GM23248 (cell line): ENCODE measurements at places on chromosomes 3 and 15.

DNA sequence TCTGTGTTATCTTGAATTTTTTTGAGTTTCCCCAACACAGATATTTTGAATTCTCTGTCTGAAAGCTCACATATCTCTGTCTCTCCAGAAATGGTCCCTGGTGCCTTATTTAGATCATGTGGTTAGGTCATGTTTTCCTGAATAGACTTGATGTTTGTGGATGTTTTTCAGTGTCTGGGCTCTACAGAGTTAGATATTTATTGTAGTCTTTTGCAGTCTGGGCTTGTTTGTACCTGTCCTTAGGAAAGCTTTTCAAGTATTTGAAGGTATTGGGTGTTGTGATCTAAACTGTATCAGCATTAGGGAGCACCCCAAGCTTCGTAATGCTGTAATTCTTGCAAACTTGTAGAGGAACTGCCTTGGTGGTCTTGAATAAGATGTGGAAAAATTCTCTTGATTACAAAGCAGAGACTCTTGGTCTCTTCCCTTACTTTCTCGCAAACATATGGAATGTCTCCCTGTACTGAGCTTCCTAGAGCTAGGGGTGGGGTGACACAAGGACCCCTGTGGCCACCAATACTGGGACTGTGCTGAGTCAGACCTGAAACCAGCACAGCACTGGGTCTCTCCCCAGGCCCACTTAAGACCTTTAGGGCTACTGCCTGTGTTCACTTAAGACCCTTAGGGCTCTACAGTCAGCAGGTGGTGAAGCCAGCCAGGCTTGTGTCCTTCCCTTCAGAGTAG lies 26.5 kb downstream of the TM4SF18 start:
- H3K4me1 ChIP-seq, result peaks cover 5% of the 10 kb centered on the region; the same call in 1 of the 2 replicates
- no peaks in the 10 kb centered on the region for H3K36me3 ChIP-seq
- no peak overlapping the region for H3K4me3 ChIP-seq
- no peak for DNase-seq
- no peak overlapping the region for H3K27ac ChIP-seq

GRCh38 chr3:196326936-196327335 lies 8.9 kb upstream of the DYNLT2B start:
- no peak overlapping the region for H3K4me3 ChIP-seq
- H3K36me3 ChIP-seq, result no peaks in the 10 kb centered on the region
- no peak for DNase-seq
- H3K4me1 ChIP-seq, result peaks cover 6% of the 10 kb centered on the region; the same call in 1 of the 2 replicates
- no peaks in the 10 kb centered on the region for H3K27me3 ChIP-seq
- no peak overlapping the region for H3K27ac ChIP-seq

DNA sequence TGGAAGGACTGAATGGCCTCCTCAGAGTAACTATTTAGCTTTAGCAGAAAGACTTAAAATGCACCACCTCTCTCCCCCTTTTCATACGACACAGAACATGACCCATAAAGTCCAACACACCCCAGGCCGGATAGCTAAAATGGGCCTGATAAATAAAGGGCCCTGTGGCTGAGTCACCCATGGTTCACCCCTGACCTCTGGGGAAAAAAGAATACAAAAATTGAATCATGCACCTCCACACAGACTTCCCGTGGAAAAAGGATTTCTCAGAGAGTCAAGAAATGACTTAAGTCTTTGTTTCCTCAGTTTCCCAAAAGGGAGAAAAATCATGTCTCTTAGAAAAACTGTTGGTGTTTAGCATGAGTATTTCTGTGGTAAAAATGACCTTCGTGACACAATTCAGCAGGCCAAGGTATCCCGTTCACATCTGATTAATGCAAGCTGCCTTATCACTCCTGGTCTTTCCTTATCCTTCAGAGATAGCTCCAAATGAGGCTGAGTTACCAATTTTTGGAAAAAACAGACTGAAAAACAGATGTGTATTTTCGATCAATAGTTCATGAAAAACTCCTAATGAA lies 34.0 kb upstream of the ARHGEF3 start:
- peak; percentile 49 for DNase-seq
- H3K27ac ChIP-seq, result peak overlapping the region; percentile 9; the same call in 1 of the 2 replicates
- H3K27me3 ChIP-seq, result no peaks in the 10 kb centered on the region
- H3K4me3 ChIP-seq, result no peak overlapping the region
- no peaks in the 10 kb centered on the region for H3K36me3 ChIP-seq
- peaks cover 34% of the 10 kb centered on the region for H3K4me1 ChIP-seq

DNA sequence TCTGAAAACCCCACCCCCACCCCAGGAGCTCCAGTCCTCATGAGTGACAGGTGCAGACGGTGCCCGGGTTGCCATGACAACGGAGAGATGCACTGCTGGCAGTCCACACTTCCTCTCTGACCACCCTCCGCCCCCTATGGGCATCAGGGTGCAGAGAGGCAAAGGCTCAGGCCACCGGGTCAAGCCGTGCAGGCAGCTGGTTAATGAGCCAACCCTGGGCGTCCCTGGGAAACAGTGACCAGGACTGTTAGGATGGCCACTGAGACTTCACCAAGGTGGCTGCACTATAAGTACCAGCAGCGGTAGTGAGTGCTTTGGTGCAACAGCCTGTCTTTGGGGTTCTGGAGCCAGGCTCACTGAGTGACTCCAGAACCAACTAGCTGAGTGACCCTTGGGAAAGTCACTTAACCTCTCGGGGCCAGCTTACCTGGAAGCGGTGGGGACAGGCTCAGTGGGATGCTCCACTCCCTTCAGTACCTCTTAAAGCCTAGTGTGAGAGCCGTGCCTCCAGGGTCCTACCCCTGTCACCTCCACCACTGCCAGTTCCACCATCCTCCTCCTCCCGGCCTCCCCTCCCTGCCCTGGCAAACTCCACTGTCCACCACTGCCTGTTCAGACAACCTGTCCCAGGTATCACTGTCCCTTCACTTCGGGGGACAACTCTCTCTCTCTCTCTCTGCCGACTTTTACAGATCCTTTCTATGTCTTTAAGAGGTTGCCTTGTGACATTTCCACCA lies 121.0 kb upstream of the PRR20G start:
- H3K36me3 ChIP-seq, result no peaks in the 10 kb centered on the region
- no peak for DNase-seq
- no peak overlapping the region for H3K27ac ChIP-seq
- H3K4me3 ChIP-seq, result no peak overlapping the region
- no peaks in the 10 kb centered on the region for H3K4me1 ChIP-seq

GRCh38 chr3:155605571-155605970 lies 139.3 kb downstream of the PLCH1 start:
- no peaks in the 10 kb centered on the region for H3K4me1 ChIP-seq
- DNase-seq, result no peak
- H3K36me3 ChIP-seq, result no peaks in the 10 kb centered on the region
- no peaks in the 10 kb centered on the region for H3K27me3 ChIP-seq

- H3K4me1 ChIP-seq, result peaks cover 22% of the 10 kb centered on the region
- H3K36me3 ChIP-seq, result no peaks in the 10 kb centered on the region
- H3K27me3 ChIP-seq, result no peaks in the 10 kb centered on the region
- H3K4me3 ChIP-seq, result no peak overlapping the region
- DNase-seq, result peak; percentile 84
- no peak overlapping the region for H3K27ac ChIP-seq
Observed at GRCh38 chr3:142279965-142280590, 54.7 kb upstream of the GK5 start.

DNA sequence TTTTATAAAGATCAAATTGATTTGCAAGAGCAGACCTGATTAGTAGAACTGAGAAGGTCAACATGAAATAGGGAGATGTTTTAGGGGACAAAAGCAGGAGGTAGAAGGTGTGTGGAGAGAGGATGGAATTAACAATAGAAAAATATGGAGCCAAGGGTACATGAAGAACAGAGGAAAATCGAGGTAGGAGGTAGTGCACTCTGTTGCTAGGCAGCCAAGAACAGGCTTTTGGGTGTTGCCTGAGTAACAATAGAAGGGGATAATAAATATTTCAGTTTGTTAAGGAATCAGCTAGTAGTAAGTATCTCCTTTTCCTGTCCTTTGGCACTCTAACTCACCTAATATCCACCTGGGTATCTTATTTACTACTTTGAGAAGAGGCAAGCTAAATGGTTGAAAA lies 9.2 kb downstream of the SPESP1 start:
- H3K27me3 ChIP-seq, result peaks cover 64% of the 10 kb centered on the region
- no peak overlapping the region for H3K4me3 ChIP-seq
- DNase-seq, result no peak
- H3K36me3 ChIP-seq, result no peaks in the 10 kb centered on the region

DNA sequence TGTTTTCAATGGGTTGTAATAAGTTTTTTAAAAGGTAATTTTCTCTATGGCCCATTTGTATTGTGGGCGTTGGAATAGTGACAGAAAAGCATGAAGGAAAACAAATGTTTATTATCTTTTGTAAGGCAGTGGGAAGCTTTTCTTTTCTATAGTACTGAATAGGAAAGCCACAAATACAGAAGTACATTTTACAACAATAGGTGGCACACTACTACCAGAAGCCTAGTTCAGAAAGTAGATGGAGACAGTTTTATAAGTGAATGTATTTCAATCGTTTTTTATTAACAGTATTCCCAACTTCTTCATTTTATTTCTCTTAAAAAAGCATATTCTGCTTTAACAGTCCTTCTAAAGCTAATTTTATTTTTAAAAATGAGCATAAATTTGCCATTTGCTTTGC lies 296.7 kb downstream of the PTPRG start:
- no peaks in the 10 kb centered on the region for H3K27me3 ChIP-seq
- no peaks in the 10 kb centered on the region for H3K36me3 ChIP-seq
- DNase-seq, result peak; percentile 45
- H3K4me3 ChIP-seq, result no peak overlapping the region
- no peak overlapping the region for H3K27ac ChIP-seq

DNA sequence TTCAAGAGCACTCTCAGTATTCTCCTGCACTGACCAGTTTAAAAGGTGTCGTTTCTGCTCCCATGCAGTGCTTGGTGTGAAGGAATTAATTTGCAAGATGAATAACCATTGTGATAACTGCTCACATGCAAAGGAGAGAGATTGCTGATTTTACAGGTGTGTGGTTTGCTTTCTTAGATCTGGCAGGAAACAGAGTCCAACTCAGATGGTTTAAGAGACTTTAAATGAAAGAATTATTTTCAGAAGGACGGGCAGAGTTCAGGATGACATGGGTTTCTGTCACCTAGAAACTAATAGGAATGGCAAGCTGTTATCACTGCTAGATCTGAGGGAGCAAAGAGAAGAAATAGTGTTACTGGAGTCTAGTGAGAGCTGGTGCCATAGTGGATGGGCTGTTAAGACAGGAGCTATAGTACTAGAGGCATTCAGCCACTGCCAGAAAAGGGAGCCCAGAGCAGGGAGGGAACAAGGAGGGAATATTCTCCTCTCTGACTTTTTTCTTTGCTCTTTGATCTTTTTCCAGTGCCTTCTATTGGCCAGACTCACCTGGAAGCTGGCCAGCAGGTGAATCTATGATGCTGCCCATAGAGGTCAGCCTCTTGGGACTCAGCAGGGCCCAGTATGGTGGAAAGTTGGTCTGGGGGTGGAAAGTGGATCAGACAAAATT lies 14.9 kb downstream of the ATXN7 start:
- no peaks in the 10 kb centered on the region for H3K27me3 ChIP-seq
- no peak overlapping the region for H3K27ac ChIP-seq
- no peak for DNase-seq

DNA sequence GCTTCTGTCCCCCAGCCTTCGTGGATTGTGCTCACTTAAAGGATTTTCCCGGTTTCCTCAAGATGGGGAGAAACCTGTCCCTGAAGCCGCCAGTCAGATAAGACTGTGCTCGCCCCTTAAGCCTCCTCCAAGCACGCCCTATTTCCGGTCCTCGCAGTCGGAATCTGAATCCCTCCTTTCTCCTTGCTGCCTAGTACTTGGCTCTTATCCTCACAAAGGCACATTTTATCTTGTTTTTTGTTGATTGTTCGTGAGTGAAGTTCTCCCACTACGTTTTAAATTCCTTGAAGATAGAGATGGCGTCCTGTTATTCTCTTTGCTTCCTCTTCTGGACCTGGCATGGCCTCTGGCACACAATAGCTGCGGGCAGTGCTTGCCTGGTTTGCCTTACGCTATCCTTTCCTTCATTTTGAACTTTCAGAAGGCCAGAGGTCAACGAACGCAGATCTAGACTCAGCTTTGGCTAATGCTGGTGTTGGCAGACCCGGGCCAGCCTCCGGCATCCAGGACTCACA lies 1.7 kb downstream of the CLDN11 start:
- peak overlapping the region; percentile 82 for H3K4me3 ChIP-seq
- peak; percentile 69 for DNase-seq
- H3K27me3 ChIP-seq, result no peaks in the 10 kb centered on the region
- H3K36me3 ChIP-seq, result peaks cover 9% of the 10 kb centered on the region
- peaks cover 7% of the 10 kb centered on the region for H3K4me1 ChIP-seq

DNA sequence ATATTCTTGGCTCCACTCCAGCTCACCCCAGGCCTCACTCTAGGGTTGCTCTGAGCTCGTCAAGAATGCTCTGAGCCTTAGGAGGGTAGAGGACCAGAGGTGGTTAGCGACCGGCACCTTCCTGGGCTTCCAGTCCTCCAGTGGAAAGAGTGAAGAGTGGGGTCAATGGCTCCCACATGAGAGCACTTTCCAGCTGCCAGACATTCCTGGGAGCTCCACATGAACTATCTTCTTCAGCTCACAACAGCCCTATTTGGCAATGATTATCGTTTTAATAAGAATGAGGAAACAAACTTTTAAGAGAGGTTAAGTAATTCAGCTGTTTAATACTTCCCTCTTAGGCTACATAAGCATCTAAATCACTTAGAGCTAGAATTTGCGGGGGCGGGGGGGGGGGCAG lies 139.3 kb downstream of the STT3B start:
- H3K4me1 ChIP-seq, result no peaks in the 10 kb centered on the region
- no peak overlapping the region for H3K4me3 ChIP-seq
- H3K27ac ChIP-seq, result no peak overlapping the region
- no peak for DNase-seq
- no peaks in the 10 kb centered on the region for H3K36me3 ChIP-seq

- H3K4me1 ChIP-seq, result peaks cover 15% of the 10 kb centered on the region
- peak overlapping the region; percentile 49 for H3K4me3 ChIP-seq
- peak; percentile 97 for DNase-seq
- no peaks in the 10 kb centered on the region for H3K27me3 ChIP-seq
- H3K36me3 ChIP-seq, result no peaks in the 10 kb centered on the region
Observed at GRCh38 chr15:95247071-95247984, 1016.0 kb downstream of the MCTP2 start.

- H3K36me3 ChIP-seq, result no peaks in the 10 kb centered on the region
- no peaks in the 10 kb centered on the region for H3K27me3 ChIP-seq
- no peaks in the 10 kb centered on the region for H3K4me1 ChIP-seq
- no peak overlapping the region for H3K27ac ChIP-seq
Observed at GRCh38 chr15:98369081-98369716, 279.1 kb upstream of the IGF1R start.

DNA sequence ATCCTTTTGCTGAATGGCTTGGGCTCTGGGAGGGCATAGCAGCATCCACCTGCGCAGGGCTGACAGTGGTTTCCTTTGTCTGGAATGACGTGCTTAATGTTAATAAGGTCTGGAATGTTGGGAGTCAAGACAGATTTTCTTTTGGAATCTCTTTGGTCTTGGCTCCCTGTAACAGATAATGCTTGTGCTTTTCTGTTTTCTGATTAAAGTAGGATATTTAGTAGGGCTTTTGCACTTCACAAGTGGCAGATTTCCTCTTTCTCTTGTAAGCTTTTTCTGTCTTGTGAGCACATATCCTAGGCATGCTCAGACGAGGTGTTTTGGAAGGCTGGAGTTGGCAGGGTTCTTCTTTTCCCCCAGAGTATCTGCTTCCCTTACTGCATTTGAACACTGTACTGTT lies 189.6 kb downstream of the GHSR start:
- no peaks in the 10 kb centered on the region for H3K27me3 ChIP-seq
- peak overlapping the region; percentile 82 for H3K27ac ChIP-seq
- H3K4me3 ChIP-seq, result no peak overlapping the region
- peak; percentile 54 for DNase-seq
- H3K4me1 ChIP-seq, result peaks cover 54% of the 10 kb centered on the region

GRCh38 chr15:58314593-58315216 lies 117.1 kb upstream of the LIPC start:
- H3K36me3 ChIP-seq, result no peaks in the 10 kb centered on the region
- H3K4me1 ChIP-seq, result no peaks in the 10 kb centered on the region
- no peaks in the 10 kb centered on the region for H3K27me3 ChIP-seq
- DNase-seq, result no peak
- H3K27ac ChIP-seq, result no peak overlapping the region
- H3K4me3 ChIP-seq, result no peak overlapping the region
